ENCODE measurements at places on chromosomes 5 and 9.

DNA sequence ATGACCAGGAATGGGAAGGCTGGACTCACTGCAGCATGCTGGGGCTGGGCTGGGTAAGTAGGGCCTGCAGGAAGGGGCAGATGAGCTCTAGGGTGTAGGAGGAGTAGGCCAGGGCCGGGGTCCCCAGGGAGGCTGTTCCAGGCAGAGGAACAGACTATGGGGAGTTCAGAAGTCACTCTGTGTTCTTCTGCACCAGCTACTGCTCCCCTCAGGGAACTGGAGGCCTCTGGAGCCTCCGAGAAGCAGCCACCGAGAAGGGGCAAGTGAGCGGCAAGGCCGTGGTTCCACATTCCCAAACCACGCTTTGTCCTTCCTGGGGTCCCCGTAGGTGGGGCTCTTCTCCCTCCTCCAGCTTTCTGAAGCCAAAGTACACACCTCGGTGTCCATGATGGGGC is 8.4 kb upstream of the SLC2A6 start:
- no peak for ATAC-seq

- no peak for ATAC-seq
These were observed 186.4 kb upstream of the MRPS30 start for GRCh38 chr5:44622331-44622730.

DNA sequence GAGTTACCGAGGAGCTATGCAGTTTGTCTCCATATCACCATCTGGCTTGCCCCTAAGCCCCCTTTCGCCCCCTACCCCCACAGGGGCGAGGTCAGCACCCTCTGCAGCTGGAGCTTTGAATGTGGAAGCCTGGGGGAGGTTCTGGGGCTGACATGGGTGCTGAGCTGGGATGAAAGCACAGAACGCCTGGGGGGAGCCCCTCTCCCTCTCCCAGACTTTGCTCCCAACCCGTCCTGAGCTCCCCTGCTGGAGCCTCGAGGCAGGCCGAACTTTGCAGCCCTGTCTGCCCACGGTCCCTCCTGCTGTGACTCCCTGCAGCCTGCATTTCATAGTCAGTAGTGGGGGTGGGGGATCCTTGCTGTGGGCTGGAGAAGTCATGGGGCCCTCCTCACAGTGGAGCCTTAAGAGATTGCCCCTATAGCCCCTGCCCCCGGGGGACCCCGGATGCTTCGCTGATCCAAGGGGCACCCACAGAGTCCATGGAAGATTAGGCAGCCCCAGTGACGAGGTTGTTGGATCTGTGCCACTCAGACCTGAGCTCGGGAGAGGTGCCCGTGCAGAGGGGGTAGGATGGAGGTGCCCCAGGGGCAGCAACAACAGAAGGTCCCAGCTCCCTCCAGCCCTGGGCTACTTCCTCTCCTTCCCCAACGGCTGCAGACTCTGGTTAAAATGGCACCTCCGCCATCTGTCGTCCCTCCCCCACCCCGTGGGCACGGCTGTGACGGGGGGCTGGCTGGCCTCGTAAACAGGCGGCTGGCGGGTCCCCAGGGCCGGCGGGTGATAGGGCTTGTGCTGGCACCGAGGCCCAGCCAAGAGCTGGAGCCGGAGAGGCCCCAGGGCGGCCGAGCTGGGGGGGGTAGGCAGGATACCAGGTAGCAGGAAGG is 162.0 kb downstream of the C9orf50 start:
- no peak for ATAC-seq

DNA sequence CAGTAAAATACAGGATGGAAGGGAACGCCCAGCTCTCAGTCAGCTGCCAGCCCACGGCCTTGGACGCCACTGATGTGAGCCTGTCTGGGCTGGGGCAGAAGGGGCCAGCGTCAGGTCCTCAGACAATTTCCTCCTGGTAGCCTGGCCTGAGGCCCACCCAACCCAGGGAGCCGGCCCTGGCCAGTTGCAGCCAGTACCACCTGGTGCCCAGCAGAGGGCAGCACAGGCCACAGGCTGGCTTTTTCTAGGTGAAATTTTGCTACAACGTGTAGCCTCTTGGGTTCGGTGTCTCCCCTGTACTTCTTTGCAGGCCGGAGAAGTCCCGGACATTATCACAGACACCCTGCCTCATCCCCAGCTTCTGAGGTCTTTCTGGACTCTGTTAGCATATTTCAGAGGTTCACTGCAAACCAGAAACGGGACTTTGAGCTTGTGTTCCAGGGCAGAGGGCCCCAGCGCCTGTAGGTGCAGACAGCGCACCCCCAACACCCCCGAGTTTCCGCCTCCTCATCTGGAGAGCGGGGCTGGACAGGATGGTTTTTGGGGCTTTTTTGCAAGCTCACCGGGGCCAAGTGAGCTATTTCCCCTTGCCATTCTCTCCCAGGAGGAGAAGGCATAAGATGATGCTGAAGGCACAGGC is 45.9 kb upstream of the KCNMB1 start:
- ATAC-seq = peak; percentile 69

- no peak for ATAC-seq
These were observed 1147.5 kb upstream of the C9orf72 start for GRCh38 chr9:28720746-28721145.

- ATAC-seq = no peak
These were observed 19.3 kb upstream of the PIP5K1B start for GRCh38 chr9:68685770-68686169.

DNA sequence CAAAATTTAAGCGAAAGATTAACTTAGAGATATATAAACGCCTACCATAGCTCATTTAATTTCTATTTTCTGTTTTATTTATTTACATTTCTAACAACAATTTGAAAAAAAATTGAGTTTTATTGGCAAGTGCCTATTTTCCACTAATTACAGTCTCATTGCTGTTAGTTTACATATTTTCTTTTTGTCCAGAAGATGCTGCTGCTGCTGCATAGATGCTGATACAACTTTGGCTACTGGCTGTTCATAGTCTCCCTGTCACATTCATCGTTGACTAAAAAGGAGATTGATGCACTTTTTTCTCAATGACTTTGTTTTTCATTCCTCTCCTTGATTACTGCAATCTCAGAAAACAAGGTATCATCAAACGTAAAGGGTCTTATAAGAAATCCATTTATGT is 235.4 kb downstream of the CDH9 start:
- no peak for ATAC-seq

DNA sequence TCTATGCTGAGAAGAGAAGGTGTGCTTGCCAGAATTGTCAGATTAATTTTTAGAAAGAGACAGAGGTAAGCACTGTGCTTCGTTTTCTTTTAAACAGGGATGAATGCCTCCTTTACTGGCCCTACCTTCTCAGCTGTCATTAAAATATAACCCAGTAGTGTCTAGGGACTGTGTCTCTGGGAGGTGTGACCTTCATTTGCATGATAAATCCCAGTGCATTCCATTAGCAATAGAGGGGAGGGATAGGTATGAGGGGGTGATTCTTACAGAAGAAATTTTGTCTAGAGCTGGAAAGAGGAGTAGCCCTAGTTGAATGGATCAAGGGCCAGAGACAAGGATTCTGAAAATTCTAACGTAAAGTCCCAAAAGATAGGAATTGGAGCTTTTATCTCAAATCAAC is 351.5 kb downstream of the BNC2 start:
- ATAC-seq = no peak

DNA sequence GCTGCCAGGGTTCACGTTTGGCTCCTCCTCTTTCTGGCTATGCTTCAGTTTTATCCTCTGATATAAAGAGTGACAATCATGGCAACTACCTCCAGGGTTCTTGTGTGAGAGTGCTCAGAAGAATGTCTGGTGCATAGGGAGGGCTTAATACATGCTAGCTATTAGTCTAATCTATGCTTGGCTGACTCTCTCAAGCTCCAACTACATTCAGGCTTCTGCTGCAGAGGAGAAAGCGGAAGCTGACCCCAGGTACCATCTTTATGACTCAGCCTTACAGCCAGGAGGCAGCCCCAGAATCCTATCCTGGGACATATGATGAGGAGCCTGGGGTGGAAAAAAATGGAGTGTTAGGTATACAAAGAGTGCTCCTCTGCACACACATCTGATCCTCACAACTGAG is 32.1 kb upstream of the RASGRF2 start:
- ATAC-seq = no peak

GRCh38 chr5:58322453-58322852 is 137.4 kb downstream of the PLK2 start:
- no peak for ATAC-seq

GRCh38 chr5:4192111-4192510 is 596.5 kb downstream of the IRX1 start:
- ATAC-seq = no peak

DNA sequence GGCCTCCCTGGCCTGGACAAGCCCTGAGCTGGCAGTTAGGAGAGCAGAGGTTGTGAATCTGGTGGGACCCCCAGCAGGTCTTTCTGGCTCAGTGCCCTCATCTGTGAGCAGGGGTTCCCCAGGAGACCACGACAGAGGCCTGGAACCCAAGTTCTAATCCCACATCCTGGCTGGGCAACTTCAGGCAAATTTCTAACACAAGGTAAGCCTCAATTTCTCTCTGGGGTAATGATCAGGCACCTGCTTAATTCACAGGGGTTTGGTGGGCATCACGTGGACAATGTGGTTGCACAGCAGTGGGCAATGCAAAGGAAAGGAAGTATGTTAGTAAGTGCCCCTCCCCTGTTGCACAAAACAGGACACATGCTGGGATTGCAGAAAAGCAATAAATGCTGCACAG is 1.9 kb upstream of the KCNIP1 start:
- no peak for ATAC-seq

- ATAC-seq = peak; percentile 60
These were observed 3.0 kb downstream of the ECSCR start for GRCh38 chr5:139459451-139459934.

DNA sequence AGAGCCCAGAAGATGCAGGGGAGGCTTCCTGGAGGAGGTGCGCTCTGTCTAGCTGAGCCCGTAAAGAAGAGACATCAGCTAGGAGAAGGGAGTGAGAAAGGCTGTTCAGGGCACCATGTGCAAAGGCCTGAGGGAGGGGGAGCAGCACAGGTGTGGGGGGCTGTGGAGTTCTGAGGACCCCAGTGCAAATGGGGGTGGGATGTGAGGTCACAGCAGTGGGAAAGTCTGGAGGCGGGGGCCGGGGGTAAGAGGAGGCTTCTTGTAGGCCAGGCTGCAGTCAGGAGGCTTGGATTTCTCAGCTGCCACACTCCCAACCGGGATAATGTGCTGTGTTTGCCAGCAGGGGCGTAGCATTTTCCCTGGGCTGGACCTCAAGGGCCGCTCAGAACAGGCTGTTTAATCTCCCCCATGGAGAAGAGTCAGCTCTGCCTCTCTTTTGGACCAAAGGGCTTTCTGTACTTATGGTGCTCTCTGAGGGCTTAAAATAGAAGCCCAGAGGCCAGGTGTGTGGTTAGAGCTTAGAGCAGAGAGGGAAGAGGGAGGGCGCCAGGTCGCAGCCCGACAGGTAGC is 5.7 kb downstream of the NEURL1B start:
- no peak for ATAC-seq

- peak; percentile 34 for ATAC-seq
These were observed 2.0 kb upstream of the ADAMTS6 start for GRCh38 chr5:65483546-65484346.

DNA sequence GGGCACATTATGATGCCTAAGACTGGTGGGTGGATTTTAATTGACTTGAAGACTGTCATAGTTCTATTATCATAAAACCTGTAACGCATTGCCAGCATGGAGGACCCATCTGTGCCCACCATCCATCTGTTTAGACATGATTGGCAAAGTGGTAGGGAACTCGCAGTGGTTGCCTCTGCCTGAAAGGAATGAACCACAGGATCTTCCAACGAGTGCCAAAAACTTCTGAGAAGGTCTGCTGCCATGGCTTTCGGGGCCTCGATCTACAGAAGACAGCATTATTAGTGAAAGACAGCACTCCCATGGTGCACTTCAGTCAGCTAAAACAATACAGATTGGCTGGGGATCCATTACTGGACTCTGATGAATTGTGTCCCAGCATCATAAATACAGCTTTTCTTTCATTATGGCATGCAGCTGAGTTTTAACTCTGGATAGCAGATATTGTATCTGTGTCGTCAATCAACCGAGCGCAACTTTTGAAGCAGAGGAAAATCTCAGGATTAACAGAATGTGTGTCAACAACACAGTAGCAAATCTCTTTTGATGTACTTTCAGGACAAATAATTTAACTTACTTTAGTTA is 74.3 kb downstream of the ZDHHC21 start:
- ATAC-seq = no peak

- ATAC-seq = no peak
These were observed 238.7 kb downstream of the AGTPBP1 start for GRCh38 chr9:85502815-85503655.

DNA sequence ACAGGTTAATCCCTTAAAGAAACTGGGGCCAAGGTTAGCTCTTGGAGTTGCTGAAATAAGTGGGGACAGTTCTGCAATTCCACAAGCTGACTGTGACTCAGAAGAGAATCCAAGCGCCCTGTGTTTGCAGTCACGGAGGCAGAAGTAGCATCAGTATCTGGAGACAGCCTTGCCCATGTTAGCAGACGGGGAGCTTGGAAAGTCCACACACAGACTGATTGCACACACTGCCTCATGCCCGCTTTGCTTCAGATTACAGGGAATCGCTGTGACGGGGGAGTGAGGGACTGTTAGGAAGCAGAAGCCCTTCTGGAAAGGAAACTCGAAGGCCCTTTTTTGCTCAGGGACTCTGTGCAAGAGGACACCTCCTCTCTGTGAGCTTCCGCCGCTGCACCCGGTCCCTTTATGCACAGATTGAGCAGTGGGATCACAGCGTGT is 30.9 kb upstream of the PPP1R26 start:
- ATAC-seq = no peak

GRCh38 chr5:172377856-172378255 is 76.5 kb downstream of the SH3PXD2B start:
- ATAC-seq = no peak

DNA sequence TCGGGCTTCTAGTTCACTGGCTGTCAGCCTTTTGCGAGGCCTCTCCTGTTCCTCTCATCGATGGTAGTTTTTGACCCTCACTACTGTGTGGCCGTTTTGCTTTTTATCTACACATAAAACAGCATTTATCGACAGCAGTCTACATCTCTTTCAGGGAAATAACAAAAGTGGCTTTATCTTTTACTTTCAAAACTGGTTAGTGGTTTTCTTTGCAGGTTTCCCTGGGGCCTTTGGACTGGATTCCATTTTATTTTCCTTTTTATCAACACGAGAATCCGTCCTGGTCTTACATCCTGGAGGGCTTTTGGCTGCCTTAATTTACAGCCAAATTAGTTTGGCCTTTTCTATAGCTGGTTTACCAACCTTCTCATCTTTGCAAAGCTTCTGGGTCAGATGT is 793 bp upstream of the PKD2L2 start:
- ATAC-seq = no peak

DNA sequence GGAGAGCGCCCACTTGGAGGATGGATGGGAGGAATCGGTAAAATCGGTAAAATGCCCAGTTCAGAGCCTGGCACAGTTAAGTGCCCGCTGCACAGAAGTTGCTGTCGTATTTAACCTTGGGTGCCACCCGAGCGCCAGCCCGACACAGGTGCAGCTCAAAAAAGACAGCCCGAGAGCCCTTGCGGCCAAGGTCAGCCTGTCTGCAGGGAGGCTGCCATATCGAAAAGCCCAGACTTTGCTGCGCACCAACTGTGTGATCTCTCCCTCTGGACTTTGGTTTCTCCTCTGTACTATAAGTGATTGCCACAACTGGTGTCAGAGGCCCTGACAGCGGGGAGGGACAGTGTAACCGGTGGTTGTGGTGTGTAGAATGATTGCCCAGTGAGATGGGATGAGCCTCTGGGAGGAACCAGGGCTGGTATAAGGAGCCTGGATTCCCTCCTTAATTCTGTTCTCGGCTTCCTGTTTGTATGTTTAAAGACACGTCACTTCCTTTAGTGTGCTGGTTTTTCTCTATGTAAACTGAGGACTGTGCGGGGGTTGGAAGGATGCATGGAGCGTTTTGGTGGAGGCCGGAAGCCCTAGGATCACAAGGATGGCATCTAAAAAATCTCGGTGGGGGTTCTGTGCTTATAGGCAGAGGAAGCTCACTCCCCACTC is 792 bp downstream of the NTMT1 start:
- peak; percentile 18 for ATAC-seq

GRCh38 chr5:32044939-32045338 is 129.2 kb downstream of the GOLPH3 start:
- no peak for ATAC-seq

Measured in activated CD4-positive, CD25-positive, alpha-beta regulatory T cell treated with anti-CD3 and anti-CD28 coated beads, Interleukin-2, amount 50 U/mL, for 24 hours (primary cell).